ENCODE measurements at places on chromosomes 11 and 22.

DNA sequence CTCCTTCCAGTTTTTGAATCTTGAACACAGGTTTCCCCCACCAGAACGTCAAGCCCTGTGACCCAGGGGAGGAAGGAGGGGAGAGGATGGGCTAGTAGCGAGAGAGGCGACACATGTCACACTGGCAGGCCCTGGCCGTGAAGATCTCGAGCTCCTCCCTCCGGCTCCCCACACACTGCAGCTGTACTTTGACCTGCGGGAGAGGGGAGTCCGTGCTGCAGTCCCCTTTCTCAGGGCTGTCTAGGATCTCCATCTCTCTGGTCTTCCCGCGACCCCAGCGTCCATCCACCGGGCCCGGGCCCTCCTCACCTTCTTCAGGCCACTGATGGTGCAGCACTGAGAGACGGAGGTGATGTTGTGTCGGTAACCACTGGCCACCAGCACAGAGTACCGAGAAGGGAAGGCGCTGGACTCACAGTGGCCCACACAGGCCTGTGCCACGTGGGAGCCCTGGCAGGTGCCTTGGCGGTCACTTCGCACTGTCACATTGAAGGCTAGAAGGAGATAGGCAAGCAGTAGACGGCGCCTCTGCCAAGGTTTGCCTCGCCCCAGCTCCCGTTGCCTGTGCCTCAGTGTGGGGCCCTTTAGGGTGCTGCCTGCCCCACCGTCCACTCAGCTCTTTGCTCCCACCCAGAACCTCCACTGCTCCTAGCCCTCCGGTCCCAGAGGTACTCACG lies 873 bp downstream of the GPHA2 start:
- DNase-seq = no peak

- no peak for DNase-seq
Observed at GRCh38 chr11:35671396-35672127, 9.0 kb downstream of the TRIM44 start.

- DNase-seq = no peak
Observed at GRCh38 chr11:120789391-120789790, 234.5 kb upstream of the TBCEL start.

GRCh38 chr11:86101941-86102407 lies 33.1 kb upstream of the PICALM start:
- no peak for DNase-seq

All from stimulated activated CD8-positive, alpha-beta memory T cell treated with anti-CD3 and anti-CD28 coated beads, Interleukin-15, amount 100 ng/mL, for 24 hours (primary cell).